CD4-positive, alpha-beta T cell treated with Interleukin-4 for 1 hour (primary cell): ENCODE measurements at places on chromosomes 16 and 17.

DNA sequence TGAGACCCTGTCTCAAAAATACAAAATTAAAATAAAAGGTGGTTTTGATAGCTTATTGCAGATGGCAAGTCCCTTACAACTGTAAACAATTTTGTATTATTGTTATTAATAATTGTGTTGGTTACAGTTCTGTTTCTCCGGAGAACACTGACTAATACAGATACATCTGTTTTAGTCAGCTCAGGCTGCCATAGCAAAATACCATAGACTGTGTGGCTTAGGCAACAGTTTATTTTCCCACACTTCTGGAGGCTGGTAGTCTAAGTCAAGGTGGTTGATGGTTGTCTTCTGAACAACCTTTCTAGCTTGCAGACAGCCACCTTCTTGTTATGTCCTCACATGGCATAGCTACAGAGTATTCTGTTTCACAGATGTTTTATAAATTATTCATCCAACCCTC is 14.2 kb upstream of the IL21R start:
- DNase-seq: no peak

- no peak for DNase-seq
Observed at GRCh38 chr17:61556224-61557188, 34.5 kb downstream of the NACA2 start.

- no peak for DNase-seq
Observed at GRCh38 chr17:77304051-77304745, 163.4 kb downstream of the SEC14L1 start.

DNA sequence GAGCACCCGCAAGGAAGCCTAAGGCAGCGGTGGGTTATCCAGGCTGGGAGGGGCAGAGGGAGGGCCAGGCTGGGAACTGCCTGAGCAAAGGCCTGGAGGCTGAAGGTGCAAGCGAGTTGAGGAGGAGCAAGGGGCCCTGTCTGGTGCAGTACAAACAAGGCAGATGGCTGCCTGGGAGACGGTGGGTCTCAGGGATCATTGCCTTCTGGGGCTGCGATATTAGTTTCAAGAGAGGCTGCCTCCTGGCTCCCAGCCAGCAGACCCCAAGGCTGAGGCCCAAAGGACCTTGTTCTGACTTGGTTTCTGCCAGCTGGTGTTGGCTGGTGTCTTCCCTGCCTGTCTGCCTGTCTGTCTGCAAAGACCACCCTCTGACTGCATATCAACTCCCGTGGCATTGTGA is 154.0 kb downstream of the IRF8 start:
- DNase-seq: no peak

GRCh38 chr17:73514146-73514863 is 129.9 kb downstream of the SDK2 start:
- DNase-seq: no peak

DNA sequence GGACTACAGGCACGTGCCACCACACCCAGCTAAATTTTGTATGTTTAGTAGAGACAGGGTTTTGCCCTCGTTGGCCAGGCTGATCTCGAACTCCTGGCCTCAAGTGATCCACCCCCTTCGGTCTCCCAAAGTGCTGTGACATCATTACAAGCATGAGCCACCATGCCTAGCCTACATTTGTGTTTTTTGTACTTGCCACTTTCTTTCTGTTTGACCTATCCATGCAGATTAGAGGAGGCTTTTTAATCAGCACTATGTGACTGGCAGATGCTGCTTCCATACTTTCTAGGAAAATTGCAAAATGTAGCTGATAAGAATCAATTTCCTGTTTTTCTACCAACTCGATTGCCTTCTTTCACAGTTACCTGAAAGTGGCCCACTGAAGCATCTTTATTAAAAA is 57.3 kb downstream of the B9D1 start:
- DNase-seq: no peak

DNA sequence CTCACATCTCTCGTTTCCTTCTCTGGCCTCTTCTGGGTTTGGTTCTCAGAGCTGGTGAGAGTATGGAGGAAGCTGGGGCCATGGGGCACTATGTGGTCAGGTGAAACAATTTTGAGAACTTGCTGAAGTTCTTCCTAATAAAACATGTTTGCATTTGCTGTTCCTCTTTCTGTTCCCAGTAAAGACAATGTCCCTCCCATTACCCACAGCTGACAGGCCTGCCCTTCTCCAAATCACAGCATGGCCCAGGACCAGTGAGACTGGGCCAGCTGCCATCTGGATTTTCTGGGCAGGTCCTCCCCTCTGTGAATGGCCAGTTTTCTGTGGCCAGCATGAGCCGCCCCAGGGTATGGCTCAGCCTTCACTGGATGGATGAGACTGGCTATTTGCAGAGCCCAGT is at the start of gene CD300H:
Gene CD300H, minus strand, starts transcription at position 113 of the 400 bp plus-strand sequence.
- peak; percentile 39 for DNase-seq

DNA sequence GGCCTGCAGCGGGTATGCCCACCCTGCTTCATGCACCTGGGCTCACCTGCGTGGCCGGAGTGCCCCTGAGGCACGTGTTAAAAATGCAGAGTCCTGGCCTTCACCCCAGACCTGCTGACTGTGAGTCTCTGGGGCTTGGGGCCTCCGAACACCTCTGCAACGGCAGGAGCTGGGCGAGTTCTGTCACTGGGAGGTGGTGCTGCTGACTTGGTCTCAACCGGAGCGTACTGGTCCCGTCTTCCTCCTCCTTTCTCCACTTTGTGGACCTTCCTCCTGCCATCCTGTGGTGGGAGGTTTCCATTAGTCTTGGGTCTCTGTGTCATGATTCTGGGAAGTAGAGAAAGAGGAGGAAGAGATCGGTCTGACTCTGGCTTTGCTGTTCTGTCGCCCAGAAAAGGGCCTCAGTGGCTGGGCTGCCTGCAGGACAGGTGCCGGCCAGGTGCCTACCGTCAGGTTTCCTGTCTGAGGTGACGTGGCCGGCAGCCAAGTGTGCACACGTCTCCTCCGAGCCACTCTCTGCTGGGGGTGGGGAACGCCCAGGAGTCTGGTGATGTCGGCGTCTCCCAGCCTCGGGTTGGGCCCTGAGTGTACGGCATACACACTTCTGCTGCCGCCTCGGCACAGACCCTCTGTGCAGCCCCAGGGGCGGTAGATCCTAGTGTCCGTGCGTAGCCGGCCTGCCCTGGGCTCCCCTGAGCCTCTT is 6.9 kb downstream of the TSC2 start:
- no peak for DNase-seq

GRCh38 chr17:50816771-50817751 is 18.3 kb upstream of the WFIKKN2 start:
- peak; percentile 42 for DNase-seq

GRCh38 chr16:87201052-87201451 is 116.1 kb downstream of the C16orf95 start:
- no peak for DNase-seq

- DNase-seq: no peak
Observed at GRCh38 chr16:66107661-66108060, 258.8 kb upstream of the CDH5 start.

- no peak for DNase-seq
Observed at GRCh38 chr17:8362651-8363332, 13.7 kb downstream of the KRABD2 start.

GRCh38 chr17:57906910-57907309 is 48.3 kb downstream of the CUEDC1 start:
- DNase-seq: no peak

DNA sequence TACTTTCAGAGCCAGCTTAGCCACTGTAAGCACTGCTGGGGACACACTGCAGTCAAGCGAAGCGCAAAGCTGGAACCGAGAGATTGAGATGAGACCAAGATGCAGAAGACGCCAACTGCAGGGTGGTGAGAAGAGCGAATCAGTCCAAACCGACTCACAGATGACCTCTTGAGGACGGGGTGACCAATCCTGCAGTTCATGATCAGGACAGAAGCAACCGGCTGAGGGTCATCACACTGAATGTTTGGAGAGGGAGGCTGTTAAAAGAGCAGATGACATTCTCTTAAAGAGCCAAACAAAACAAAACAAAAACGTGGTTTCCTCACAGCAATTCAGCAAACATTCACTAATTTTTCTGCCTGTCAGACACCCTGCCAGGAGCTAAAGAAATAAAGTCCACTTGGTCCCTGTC is 8.5 kb downstream of the HASPIN start:
- no peak for DNase-seq

GRCh38 chr16:13478991-13479390 is 441.0 kb upstream of the ERCC4 start:
- no peak for DNase-seq

DNA sequence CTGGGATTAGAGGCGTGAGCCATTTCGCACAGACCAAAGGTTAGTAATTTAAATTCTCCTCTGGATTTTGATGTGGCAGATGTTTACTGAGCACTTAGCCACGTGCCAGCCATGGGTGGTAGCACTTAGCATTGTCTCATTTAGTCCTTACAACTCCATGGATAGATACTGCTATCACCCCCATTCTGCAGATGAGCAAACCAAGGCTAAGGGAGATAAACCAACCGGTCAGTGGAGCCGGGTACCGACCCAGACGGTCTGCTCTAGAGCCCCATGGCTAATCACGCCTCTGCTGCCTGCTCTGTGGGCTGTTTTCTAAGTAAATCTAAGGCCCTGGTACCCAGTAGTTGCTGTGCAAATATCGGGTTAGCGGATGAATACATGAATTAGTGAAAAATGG is 12.6 kb upstream of the ADGRG1 start:
- no peak for DNase-seq

GRCh38 chr16:9091867-9092281 is 430 bp downstream of the HAPSTR1 start:
- peak; percentile 43 for DNase-seq

DNA sequence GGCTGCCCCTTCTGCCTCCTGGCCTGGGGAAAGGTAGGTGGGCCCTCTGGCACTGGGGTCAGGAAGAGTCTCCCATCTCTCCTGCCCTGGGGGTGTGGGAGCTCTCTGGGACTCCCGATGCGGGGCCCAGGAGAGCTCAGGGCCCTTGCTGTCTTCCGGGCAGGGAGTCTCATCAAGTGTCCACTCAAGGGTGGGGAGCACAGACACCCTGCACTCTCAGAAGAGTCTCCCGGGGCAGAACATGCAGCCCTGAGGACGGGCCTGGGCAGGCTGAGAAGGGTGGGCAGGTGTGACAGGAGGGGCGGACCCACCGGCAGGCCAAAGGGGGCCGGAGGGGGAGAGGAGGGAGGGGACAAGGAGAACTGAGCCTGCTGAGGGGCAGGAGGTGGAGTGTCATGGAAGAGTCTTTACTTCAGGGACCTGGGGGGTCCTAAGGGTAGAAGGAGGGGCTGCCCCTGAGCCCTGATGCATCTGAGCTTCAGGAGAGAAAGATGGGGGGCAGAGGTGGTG is 8.4 kb upstream of the PKMYT1 start:
- no peak for DNase-seq

- no peak for DNase-seq
Observed at GRCh38 chr16:54431041-54431996, 144.7 kb upstream of the IRX3 start.

- peak; percentile 50 for DNase-seq
Observed at GRCh38 chr17:8226536-8227237, 16.3 kb upstream of the AURKB start.

- DNase-seq: no peak
Observed at GRCh38 chr16:3113765-3114479, 1.5 kb downstream of the ZNF205 start.

GRCh38 chr17:67449845-67450755 is 73.0 kb downstream of the PITPNC1 start:
- DNase-seq: no peak

GRCh38 chr17:56831369-56832095 is 2.2 kb downstream of the C17orf67 start:
- DNase-seq: no peak

DNA sequence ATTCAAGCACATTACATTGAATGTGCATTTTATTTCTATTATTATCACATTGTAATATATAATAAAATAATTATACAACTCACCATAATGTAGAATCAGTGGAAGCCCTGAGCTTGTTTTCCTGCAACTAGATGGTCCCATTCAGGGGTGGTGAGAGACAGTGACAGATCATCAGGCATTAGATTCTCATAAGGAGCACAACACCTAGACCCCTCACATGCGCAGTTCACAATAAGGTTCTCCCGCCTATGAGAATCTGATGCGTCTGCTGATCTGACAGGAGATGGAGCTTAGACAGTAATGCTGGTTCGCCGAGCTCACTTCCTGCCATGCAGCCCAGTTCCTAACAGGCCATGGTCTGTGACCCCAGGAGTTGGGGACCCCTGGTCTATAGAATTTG is 96.7 kb upstream of the RBBP6 start:
- no peak for DNase-seq

DNA sequence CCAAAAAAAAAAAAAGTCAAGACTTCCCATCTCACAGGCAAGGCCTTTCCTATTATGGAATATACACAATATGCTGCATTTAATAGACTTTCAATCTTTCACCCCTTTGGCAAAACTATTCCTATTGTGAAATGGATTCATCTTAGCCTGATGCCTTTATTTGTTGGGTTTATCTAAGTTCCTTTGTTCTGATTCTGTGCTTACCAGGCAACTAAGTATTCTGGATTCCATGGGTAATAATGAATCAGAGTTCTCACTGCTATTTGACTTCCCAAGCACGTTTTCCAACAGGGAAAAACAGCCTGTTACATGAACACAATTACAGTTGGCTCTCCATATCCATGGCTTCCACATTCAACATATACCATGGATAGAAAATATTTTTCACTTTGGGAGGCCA is 135.5 kb downstream of the MYO1D start:
- DNase-seq: no peak

- no peak for DNase-seq
Observed at GRCh38 chr16:66245072-66245471, 121.4 kb upstream of the CDH5 start.

- DNase-seq: no peak
Observed at GRCh38 chr16:49431591-49432290, 58.1 kb downstream of the C16orf78 start.

- DNase-seq: no peak
Observed at GRCh38 chr16:86466696-86467406, 43.5 kb upstream of the FOXF1 start.

DNA sequence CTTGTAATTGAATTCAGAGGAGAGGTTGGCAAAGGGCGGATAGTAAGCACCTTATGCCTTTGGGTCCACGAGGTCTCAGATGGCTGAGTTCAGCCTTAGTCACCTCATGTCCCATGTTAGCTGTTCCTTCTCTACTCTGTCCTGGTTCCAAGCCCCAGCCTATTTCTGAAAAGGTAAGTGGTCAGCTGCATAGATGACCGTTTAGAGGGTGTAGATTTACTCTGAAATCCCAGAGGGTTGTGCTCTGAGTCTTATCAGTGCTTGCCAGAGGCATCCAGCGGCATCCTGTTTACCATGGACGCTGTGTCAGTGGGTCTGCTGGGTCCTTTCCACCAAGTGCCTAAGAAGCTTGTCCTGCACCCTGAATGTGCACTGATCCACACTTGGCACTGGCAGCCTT is 1.9 kb downstream of the ZNF778 start:
- no peak for DNase-seq

- no peak for DNase-seq
Observed at GRCh38 chr17:2905269-2905668, 109.0 kb downstream of the RAP1GAP2 start.

DNA sequence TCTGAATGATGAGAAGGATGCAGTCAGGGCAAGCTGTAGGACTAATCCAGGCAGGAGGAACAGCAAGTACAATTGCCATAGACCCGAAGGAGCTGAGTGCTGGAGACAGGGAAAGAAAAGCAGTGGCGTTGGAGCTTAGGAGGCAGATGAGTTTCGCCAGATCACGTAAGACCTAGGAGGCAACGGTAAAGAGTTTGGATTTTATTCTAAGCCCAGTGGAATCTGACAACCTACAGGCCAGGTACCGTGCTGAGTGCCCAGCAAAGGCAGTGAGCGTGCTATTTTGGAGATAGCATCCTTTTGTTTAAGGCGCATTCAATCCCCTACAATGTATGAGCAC is 1.2 kb downstream of the USP43 start:
- DNase-seq: no peak
